ENCODE measurements at places on chromosomes 4 and X. TPM values are rescaled to one million over a fixed set of nuclear protein-coding genes. Genes with fewer than 3 reads are reported as not detected.

Gene DCAF8L2
- not detected for polyA plus RNA-seq

DNA sequence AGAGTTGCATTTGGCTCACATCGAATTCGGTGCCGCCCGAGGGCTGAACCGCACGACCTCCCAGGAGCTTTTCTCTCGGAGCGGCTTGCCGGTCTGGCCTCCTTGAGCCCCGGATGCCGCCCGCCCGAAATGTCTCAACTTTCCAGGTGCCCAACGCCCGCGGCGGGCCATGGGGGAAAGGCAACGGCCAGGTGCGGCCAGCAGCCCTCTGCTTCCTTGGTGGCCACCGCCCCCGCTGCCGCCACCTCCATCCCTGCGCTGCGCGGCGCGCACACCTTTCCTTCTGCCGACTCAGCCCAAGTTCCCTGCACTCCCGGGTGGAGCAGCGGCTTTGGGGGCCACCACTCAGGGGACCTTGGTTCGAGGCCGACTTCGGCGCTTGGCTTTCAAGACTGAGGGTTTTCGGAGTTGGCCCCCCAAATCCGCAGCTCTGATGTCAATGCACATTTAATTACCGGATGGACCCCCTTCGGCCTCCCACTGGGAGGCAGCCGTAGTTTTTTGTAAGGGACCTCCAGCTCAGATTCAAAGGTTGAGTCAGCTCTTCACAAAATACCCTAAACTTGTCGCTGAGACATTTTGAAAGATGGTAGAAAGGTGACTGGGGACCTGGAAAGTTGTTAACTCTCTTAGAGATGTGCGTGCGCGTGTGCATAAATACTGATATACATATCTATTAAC lies 1.1 kb downstream of the AFF2 start:
- peak; percentile 14 for DNase-seq

DNA sequence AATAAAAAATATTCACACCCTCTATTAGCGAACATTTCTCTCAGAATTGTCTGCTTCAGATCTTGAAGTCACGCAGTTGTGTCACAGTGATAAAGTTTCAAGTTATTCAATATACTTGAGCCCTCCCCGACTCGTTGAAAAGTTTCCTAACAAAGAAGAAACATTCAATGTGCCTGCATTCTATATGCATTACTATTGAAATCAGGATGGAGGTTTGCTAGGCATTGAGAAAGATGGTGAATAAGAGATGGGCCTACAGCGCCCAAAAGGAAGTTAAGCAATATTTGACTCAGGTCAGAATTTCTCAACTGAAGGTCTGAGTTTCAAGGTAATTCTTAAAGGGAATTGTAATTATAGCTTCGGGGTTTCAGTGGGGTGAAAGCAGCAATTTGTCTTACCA lies 6.1 kb downstream of the TCEANC start:
- no peak for DNase-seq

GRCh38 chr4:136337216-136337615 lies 1195.1 kb downstream of the PCDH18 start:
- no peak for DNase-seq

GRCh38 chrX:42720209-42720608 lies 57.8 kb downstream of the PPP1R2C start:
- DNase-seq, result no peak

DNA sequence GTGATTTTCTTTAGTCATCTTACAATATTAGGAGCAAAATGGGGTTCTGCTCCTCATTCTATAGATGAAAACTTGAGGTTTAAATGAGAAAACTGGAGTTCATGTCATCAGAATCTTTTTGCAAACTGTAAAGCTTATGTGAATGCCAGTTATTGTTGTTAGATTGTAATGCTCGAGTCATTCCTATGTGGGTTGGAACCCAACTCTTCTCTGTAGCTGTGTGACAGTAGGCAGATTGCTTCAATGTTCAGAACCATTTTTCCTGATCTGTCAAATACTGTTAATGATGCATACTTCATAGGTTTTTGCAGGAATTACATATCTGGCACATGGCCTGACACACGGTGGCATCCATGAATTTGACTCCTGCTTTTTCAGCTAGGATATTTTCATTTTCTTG lies 178.9 kb downstream of the RAPGEF2 start:
- DNase-seq, result no peak

- no peak for DNase-seq
Measured at GRCh38 chrX:139202742-139203420, 327.7 kb upstream of the F9 start.

Gene ADAMTS3
- not detected for polyA plus RNA-seq

- DNase-seq, result no peak
Measured at GRCh38 chrX:115902995-115903394, 267.5 kb upstream of the AGTR2 start.

GRCh38 chr4:75653845-75654503 lies 19.2 kb downstream of the G3BP2 start:
- DNase-seq, result no peak

GRCh38 chr4:110343534-110343933 lies 132.4 kb upstream of the ENPEP start:
- DNase-seq, result no peak

DNA sequence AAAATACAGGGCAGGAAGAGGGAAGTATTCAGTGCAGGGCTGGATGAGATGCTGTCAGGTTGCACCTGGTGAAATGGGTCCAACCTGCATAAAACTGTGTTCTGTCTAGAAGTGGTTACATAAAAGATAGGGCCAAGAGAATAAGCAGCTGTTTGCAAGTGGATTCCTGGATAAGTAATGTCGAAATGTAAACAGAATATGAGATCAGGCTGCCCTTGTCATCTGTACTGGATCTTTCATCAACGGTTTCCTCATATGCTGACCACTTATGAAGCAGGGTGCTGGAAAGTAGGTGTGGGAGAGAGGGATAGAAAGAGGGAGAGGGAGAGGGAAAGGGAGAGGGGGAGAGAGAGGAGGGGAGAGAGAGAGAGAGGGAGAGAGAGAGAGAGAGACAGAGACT lies 349.8 kb upstream of the CPEB2 start:
- DNase-seq, result no peak

GRCh38 chr4:159398236-159398638 lies 295.4 kb downstream of the RAPGEF2 start:
- DNase-seq, result no peak

Gene MAGEA8
- not detected for polyA plus RNA-seq

DNA sequence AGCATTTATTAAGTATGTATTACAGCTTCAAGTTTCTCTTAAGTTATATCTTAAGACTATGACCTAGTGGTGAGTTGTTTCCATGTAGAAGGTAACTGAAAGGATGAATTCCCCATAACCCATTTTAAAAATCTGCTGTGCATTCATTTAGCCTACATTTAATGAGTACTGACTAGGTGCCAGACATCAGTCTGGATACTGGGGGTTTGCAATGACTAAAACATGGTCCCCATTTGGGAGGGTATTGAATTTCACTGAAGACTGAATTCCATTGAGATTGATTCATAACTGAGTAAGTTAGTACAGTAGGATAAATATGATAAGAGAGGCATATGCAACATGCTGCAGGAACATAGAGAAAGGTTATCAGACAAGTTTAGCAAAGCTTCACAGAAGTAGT lies 241.5 kb downstream of the FRAS1 start:
- no peak for DNase-seq

DNA sequence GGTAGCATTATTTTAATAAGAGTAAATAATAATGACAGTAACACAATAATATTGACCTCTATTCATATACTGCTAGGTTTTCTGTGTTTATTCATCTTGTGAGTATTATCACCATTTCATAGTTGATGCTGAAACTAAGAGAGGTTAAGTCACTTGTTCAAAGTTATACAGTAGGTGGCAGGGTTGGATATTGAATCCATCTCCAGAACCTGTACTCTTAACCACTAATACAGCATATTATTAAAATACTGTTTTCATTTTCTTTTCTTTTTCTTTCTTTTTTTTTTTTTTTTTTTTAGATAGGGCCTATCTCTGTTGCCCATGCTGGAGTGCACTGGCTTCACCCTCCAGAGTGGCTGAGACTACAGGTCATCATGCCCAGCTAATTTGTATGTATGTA lies 7.1 kb upstream of the ELF2 start:
- DNase-seq, result no peak

DNA sequence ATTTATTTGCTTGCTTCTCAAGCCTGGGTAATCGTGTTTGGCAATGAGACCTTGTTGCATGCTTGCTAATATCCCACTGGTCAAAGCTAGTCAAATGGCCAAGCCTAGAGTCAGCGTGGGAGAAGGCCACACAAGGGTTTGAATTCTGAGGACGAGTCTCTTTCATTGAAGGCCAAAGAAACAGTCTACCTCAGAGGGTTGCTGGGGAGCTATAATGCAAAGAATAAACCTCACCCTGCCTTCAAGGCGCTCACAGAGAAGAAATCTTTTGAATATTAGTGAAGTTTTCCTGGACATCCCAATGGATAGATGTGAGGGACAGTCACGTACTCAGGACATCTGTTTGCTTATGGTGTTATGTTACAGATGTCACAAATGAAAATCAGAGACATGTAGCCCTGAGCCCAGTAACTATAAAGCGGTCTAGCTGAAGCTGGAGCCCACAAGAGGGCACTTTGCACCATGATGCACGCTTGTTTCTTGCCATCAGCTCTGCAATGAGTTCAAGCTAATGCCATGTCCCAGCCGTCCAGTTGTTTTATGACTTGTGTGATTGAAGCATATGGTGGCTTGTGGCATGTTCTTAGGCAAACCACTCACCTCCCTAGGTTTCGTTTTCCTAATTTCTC lies 1.1 kb upstream of the TLR3 start:
- no peak for DNase-seq

Gene FANCB
- polyA plus RNA-seq, result 4.4 TPM

DNA sequence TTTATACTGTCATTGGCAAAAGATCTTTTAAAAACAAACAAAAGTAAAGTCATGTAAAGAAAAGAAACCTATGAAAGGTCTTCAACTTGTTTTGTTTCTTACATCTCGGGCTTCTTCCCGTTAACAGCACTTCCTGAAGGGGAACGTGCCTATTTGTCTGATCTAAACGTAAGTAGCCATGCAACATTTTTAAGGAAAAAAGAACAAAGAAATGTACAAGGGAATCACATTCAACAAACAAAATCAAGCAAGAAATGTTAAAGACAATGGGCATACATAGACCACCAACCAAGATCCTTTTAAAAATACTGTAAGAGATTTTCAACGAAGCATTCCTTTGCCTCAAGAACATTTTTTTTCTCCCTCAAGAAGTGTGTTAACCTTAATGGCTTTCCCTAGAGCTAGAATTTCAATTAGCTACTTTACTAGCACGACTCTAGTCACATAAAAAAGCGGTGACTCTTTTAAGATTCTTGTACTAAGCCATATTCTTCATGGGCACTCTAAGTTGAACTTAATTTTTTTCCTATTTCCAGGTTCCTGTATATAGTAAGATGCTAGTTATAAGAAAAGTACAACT lies 112.0 kb upstream of the TTC29 start:
- no peak for DNase-seq

GRCh38 chr4:83606898-83607297 lies 71.0 kb downstream of the GPAT3 start:
- DNase-seq, result no peak

GRCh38 chrX:69138512-69138911 lies 26.7 kb downstream of the PJA1 start:
- no peak for DNase-seq

- DNase-seq, result no peak
Measured at GRCh38 chr4:173477016-173477415, 53.0 kb downstream of the HAND2 start.

- no peak for DNase-seq
Measured at GRCh38 chr4:1654216-1654955, 29.7 kb downstream of the FAM53A start.

Gene ARHGAP24
- polyA plus RNA-seq, result 131 TPM

DNA sequence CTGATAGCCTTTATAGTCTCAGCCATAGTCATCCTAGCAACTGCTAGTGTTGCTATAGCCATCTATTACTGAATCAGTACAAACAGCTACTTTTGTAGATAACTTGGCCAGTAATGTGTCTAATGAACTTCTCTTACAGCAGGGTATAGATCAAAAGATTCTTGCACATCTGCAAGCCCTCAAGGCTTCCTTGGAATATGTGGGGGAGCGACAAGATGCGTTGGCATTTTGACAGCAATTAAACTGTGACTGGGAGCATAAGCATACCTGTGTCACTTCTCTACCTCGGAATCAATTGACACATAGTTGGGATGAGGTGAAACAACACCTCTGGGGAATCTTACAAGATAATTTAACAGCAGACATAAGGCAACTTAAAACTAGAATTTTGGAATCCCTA lies 87.6 kb downstream of the TMEM144 start:
- no peak for DNase-seq

Gene SMIM43
- polyA plus RNA-seq, result not detected

Gene SPANXC
- not detected for polyA plus RNA-seq

GRCh38 chr4:183360161-183360919 lies 38.1 kb upstream of the CLDN24 start:
- DNase-seq, result no peak

DNA sequence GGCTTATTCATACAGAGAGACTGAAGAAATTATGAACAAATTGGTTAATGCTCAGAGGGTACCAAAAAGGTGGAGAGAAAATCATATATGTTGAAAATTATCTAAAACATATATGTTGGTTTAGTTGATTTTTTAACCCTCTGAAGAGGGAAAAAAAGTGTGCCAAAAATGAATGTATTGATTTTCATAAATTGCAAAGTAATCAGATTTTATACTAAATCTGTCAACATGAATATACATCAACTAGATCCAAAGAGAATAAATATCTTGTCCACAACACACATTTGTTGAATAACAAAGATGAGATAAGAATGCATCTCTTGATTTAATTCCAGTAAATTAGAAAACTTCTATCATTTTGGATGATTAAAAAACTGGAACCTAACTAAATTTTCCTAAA lies 125.3 kb upstream of the TACR3 start:
- DNase-seq, result no peak

DNA sequence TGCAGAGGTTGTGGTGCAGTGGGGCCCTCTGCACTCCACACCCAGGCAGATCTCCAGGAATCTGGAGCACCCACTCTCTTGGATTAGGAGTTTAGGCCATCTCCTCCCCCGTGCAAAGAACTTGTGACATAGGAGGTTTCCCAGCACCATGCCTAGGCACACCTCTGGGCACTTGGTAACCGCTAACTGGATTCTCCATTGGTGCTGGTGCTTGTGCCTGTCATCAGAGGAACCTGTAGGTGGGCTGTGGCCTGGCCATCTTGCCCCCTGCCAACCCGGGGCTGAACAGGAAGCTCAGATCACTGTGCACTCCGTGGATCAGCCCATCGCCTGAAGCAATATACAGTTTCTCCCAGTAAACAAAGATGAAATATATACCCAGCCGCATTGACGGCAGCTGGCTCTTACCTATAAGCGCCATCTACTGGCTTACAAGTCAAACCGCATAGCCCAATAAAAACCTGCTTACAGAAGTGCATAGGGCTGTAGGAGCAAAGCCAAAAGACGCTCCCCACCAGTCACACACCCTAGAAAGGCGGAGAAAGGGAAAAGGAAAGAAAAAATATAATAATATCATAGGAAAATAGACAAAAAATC lies 19.1 kb upstream of the TEX13B start:
- DNase-seq, result no peak

GRCh38 chr4:21554066-21554465 lies 394.5 kb downstream of the KCNIP4 start:
- DNase-seq, result no peak

Measured in naive B cell (primary cell).